ENCODE measurements at places on chromosomes 7 and 10. TPM values are rescaled to one million over a fixed set of nuclear protein-coding genes. Genes with fewer than 3 reads are reported as not detected.
A peak's percentile ranks its signal among the peaks of the same experiment; 100 is the strongest.

PDAP1 gene
- total RNA-seq, result 171 TPM

CACNB2 gene
- total RNA-seq, result not detected

- H3K36me3 ChIP-seq, result no peaks in the 10 kb centered on the region
- DNase-seq, result no peak
- H3K27me3 ChIP-seq, result peaks cover 18% of the 10 kb centered on the region
- H3K4me3 ChIP-seq, result no peak overlapping the region
- peaks cover 12% of the 10 kb centered on the region for H3K4me1 ChIP-seq
- H3K27ac ChIP-seq, result no peak overlapping the region
Measured at GRCh38 chr10:88119160-88119559, 255.7 kb downstream of the PTEN start.

GRCh38 chr7:121327671-121328070 lies 1.1 kb upstream of the WNT16 start:
- DNase-seq, result no peak
- no peaks in the 10 kb centered on the region for H3K36me3 ChIP-seq
- H3K27ac ChIP-seq, result no peak overlapping the region
- peaks cover 50% of the 10 kb centered on the region for H3K27me3 ChIP-seq
- H3K4me3 ChIP-seq, result no peak overlapping the region
- H3K4me1 ChIP-seq, result peaks cover 19% of the 10 kb centered on the region

DNA sequence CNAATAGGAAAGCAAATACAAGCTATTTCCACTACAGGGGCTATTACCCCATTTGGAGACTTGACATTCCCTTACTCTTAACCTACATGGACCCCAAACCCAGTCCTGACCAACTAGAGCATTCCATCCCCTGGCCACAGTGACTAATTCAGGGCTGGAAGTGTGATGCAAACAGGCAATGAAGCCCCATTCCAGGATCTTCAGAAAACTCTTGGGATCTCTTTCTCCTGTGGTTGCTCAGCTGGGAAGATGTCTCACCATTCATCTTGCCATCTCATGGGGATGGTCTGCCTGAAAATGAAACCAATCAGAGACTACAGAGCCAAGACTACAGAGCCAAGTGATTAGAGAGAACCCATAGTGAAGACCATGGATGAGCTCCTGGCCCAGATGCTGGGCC lies 206.2 kb downstream of the ZNF365 start:
- H3K27me3 ChIP-seq, result peaks cover 12% of the 10 kb centered on the region
- no peak overlapping the region for H3K27ac ChIP-seq
- H3K4me1 ChIP-seq, result no peaks in the 10 kb centered on the region
- H3K4me3 ChIP-seq, result no peak overlapping the region
- H3K36me3 ChIP-seq, result no peaks in the 10 kb centered on the region
- no peak for DNase-seq

GRCh38 chr7:141460781-141461715 lies 90.2 kb upstream of the AGK start:
- DNase-seq, result no peak
- no peak overlapping the region for H3K4me3 ChIP-seq
- H3K27ac ChIP-seq, result no peak overlapping the region
- H3K27me3 ChIP-seq, result peaks cover 6% of the 10 kb centered on the region
- no peaks in the 10 kb centered on the region for H3K36me3 ChIP-seq

GRCh38 chr7:33422141-33422540 lies 292.8 kb downstream of the BBS9 start:
- H3K27me3 ChIP-seq, result no peaks in the 10 kb centered on the region
- H3K36me3 ChIP-seq, result no peaks in the 10 kb centered on the region
- no peaks in the 10 kb centered on the region for H3K4me1 ChIP-seq
- H3K4me3 ChIP-seq, result no peak overlapping the region
- H3K27ac ChIP-seq, result no peak overlapping the region
- no peak for DNase-seq

ICA1 gene
- 0.57 TPM for total RNA-seq

HHEX gene
- total RNA-seq, result 0.11 TPM

DNA sequence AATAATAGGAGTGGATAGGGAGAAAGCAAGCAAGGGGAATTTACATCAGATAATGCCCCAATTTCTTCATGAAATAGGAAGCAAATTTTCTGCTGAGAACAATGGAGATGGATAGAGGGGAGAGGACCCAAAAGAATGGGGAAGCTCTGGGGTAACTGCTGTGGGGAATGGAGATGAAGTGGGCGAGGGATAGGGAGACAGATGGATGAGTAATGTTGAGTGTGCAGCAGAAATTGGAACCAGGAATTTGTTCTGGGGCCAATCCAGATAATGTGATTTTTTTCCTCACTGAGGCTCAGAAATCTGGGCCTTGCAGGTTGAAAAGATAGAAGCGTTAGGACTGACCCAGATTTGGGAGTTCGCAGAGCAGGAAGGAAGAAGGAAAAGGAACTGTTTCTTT lies 24.5 kb upstream of the MRC1 start:
- H3K27ac ChIP-seq, result no peak overlapping the region
- no peaks in the 10 kb centered on the region for H3K27me3 ChIP-seq
- H3K36me3 ChIP-seq, result no peaks in the 10 kb centered on the region
- H3K4me1 ChIP-seq, result no peaks in the 10 kb centered on the region
- no peak for DNase-seq
- no peak overlapping the region for H3K4me3 ChIP-seq

DNA sequence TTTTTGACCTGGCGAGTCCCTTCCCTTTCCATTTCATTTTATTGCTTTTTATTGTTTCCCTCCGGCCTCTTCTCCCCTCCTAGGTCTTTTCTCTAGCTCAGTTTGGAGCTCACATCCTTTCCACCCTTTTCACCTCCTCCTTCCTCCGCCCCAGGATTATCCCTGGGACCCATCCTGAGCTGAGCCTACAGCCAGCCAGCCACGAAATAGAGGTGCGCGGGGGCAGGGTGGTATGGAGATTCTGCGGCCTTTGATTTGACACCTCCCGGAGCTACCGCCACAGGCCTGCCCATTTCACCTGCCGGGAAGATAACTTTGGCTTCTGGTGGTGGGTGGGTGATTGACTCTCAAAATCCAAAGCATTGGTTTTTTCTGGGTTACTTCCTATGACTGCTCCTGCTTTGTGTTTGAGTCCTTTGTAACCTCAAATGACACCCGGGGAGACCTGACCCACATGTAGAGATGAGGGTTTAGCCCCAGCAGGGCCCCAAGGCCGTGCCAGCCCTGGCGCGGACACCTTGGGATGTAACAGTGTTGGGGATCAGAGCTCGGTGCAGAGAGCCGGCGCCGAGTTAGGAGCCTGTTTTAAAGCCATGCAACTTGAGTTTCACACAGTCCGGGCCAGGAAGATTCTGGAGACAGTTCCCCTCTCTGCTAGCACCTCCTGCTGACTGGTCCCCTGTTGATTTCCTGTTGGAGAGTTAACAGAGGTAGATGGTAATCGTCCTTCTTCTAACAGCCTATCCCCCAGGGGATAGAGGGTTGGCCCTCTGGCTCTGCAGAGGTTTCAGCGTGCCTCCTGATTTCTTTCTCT lies 1.5 kb downstream of the DUSP5 start:
- peak; percentile 70 for DNase-seq
- H3K36me3 ChIP-seq, result peaks cover 62% of the 10 kb centered on the region
- no peaks in the 10 kb centered on the region for H3K27me3 ChIP-seq

GRCh38 chr10:18104223-18104872 lies 35.9 kb upstream of the CACNB2 start:
- peaks cover 3% of the 10 kb centered on the region for H3K27me3 ChIP-seq
- no peaks in the 10 kb centered on the region for H3K36me3 ChIP-seq
- no peak overlapping the region for H3K27ac ChIP-seq
- no peak overlapping the region for H3K4me3 ChIP-seq
- peak; percentile 74 for DNase-seq

DNA sequence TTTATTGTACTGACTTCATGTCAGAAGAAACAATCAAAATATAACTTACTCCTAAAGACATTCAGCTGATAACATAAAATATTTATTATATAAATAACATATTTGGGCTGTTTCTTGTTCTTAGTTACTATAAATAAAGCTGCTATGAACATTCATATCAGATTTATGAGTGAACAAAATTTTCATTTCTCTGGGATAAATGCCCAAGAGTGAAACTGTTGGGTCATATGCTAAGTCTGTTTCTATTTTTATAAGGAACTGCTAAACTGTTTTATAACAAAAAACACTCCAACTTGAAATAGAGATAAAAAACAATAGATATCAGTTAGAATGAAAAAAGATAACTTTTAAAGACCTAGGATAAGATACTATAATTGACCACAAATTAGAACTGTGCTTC lies 26.5 kb upstream of the CC2D2B start:
- no peak for DNase-seq
- H3K27ac ChIP-seq, result no peak overlapping the region
- H3K36me3 ChIP-seq, result peaks cover 28% of the 10 kb centered on the region
- H3K27me3 ChIP-seq, result no peaks in the 10 kb centered on the region
- no peaks in the 10 kb centered on the region for H3K4me1 ChIP-seq

- H3K27ac ChIP-seq, result no peak overlapping the region
- no peak for DNase-seq
- H3K4me1 ChIP-seq, result peaks cover 11% of the 10 kb centered on the region
- H3K27me3 ChIP-seq, result no peaks in the 10 kb centered on the region
- H3K4me3 ChIP-seq, result no peak overlapping the region
Measured at GRCh38 chr7:158733220-158733519, 28.6 kb upstream of the NCAPG2 start.

GRCh38 chr7:89401099-89401498 lies 605.6 kb upstream of the TEX47 start:
- no peak for DNase-seq
- no peaks in the 10 kb centered on the region for H3K36me3 ChIP-seq
- H3K4me3 ChIP-seq, result no peak overlapping the region
- H3K4me1 ChIP-seq, result no peaks in the 10 kb centered on the region
- no peak overlapping the region for H3K27ac ChIP-seq

ELN gene
- total RNA-seq, result not detected

AMZ1 gene
- 0.14 TPM for total RNA-seq

H2BK1 gene
- total RNA-seq, result not detected

GRCh38 chr10:14836208-14836607 lies 1.6 kb downstream of the CDNF start:
- H3K4me3 ChIP-seq, result no peak overlapping the region
- DNase-seq, result no peak
- H3K4me1 ChIP-seq, result peaks cover 18% of the 10 kb centered on the region
- H3K27ac ChIP-seq, result no peak overlapping the region
- no peaks in the 10 kb centered on the region for H3K27me3 ChIP-seq

SORCS3 gene
- not detected for total RNA-seq

PON1 gene
- total RNA-seq, result not detected

DNA sequence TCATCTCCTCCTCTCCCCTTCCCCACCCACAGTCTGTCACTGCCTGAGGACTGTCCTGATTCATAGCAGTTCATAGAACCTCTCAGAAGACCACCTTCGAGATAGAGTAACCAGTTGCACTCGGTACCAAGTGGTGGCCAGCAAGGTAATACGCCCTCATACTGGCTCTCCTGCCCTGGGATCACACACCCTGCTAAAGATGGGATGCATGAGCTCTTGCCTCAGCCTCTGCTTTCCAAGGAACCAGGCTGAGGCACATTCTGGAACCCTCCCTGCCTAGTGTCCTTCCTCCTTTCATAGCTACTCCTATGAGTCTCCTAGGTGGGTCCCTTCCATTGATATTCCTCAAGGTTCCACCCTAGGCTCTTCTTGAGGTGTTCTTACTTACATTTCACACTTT lies 15.5 kb downstream of the CFAP43 start:
- no peak for DNase-seq
- no peaks in the 10 kb centered on the region for H3K4me1 ChIP-seq
- H3K4me3 ChIP-seq, result no peak overlapping the region
- no peak overlapping the region for H3K27ac ChIP-seq

RHOBTB1 gene
- total RNA-seq, result 0.04 TPM

- peaks cover 48% of the 10 kb centered on the region for H3K4me1 ChIP-seq
- H3K27ac ChIP-seq, result no peak overlapping the region
- no peak for DNase-seq
- H3K36me3 ChIP-seq, result peaks cover 11% of the 10 kb centered on the region
- H3K27me3 ChIP-seq, result no peaks in the 10 kb centered on the region
- H3K4me3 ChIP-seq, result no peak overlapping the region
Measured at GRCh38 chr10:17021656-17022465, 107.8 kb downstream of the CUBN start.

ADRA2A gene
- not detected for total RNA-seq

DNA sequence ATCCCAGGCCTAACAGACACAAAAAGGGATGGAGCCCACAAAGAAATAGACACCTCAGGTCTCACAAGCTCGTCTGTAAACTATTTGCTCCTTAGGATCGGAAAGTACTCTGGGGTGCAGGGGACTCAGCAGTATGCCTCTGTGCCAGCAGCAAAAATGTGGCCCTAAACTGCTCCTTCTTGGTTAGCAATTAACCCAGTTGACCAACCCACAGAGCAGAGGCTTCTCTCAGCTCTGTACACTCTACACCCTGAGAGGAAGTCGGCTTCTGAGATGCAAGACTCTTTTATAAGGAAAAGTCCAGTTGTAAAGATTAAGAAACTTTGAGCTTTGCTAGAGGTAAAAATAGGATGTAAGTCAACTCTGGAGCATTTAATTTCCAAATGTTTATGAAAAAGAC lies 156.3 kb upstream of the PRSS58 start:
- H3K27me3 ChIP-seq, result no peaks in the 10 kb centered on the region
- H3K36me3 ChIP-seq, result no peaks in the 10 kb centered on the region
- no peak for DNase-seq

SEMA3A gene
- 1.6 TPM for total RNA-seq

GRCh38 chr7:30433082-30433481 lies 45.5 kb downstream of the NOD1 start:
- no peak for DNase-seq
- H3K4me1 ChIP-seq, result no peaks in the 10 kb centered on the region
- H3K4me3 ChIP-seq, result no peak overlapping the region
- peaks cover 35% of the 10 kb centered on the region for H3K36me3 ChIP-seq

HTR7 gene
- total RNA-seq, result not detected

AFAP1L2 gene
- total RNA-seq, result 2.0 TPM

COG5 gene
- total RNA-seq, result 35.5 TPM

TMEM176B gene
- not detected for total RNA-seq

PLAU gene
- 0.16 TPM for total RNA-seq

SLC26A3 gene
- not detected for total RNA-seq

DNA sequence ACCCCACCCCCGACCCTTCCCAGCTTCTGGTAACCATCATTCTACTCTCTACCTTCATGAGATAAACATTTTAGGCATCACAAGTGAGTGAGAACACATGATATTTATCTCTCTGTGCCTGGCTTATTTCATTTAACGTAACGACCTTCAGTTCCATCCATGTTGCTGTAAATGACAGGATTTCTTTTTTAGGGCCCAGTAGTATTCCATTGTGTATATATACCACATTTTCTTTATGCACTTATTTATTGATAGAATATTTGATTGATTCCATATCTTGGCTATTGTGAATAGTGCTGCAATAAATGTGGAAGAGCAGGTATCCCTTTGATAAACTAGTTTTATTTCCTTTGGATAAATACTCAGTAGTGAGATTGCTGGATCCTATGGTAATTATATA lies 112.7 kb downstream of the CREB5 start:
- no peak for DNase-seq
- H3K4me1 ChIP-seq, result no peaks in the 10 kb centered on the region
- H3K4me3 ChIP-seq, result no peak overlapping the region
- H3K36me3 ChIP-seq, result no peaks in the 10 kb centered on the region
- peaks cover 9% of the 10 kb centered on the region for H3K27me3 ChIP-seq

Data from activated CD4-positive, alpha-beta T cell treated with anti-CD3 and anti-CD28 coated beads for 36 hours (primary cell).